ENCODE measurements at places on chromosomes 3 and 15.
A peak's percentile ranks its signal among the peaks of the same experiment; 100 is the strongest.

DNA sequence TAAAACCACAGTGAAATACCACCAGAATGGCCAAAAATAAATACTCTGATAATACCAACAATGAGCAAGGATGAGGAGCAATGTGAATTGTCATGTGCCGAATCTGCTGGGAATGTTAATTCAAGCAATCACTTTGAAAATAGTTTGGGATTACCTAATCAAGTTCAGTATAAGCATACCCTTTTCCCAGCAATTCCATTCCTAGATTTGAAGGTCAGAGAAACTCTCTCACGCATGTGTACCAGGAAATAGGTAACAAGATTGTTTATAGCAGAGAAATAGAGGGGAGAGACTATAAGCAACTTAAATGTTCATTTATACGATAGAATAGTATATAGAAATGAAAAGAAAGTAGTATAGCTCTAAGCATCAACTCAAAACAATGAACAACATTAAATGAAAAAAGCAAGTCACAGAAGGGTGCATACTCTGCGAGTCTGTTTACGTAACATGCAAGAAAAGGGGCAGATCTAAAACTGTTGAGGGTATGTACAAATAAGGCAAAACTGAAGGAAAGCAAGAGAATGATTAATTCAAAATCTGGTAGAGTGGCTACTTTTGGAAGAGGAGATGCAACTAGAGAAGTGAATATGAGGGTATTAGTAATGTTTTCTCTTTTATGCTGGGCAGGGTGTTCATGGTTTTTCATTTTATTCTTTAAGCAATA, 27.4 kb downstream of the TMOD3 start:
- no peak for DNase-seq

DNA sequence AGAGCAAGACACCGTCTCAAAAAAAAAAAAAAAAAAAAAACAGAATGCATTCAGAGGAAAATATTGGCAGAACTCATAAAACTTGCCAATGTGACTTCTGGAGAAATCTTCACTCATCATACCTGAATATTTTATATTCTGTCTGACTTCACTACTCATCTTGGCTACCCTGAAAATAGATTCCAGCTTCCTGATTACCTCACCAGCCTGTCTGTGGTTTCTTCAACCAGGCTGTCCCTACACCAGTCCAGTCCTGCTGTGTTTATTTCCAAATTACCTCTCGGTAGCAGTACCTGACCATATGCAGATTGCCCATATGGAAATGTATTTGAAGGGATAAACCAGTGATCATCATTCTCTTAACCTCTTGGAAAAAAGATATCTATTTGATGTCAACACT, 9.3 kb upstream of the P3H2 start:
- no peak for DNase-seq

DNA sequence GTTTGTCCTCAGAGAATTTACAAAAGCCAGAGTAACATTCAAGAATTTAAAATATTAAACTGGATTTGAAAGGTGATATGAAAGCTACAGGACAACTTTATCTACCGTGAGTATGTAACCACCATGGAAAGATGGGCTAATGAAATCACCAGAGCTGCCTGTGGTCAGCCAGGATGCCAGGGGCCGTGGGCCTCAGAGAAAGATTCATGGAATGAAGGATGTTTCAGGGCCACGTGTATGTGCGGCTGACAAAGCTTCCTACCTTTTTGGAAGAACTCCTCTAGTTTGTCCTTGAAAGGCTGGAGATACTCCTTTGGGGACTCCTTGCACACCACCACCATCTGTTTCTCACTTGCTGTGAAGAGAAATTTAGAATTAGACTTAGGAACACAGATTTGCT, 138.9 kb downstream of the GREM1 start:
- no peak for DNase-seq

- peak; percentile 70 for DNase-seq
Measured at GRCh38 chr15:79310985-79311900, at the start of gene TMED3. TMED3 (plus strand) TSS chr15:79311112; CDS start chr15:79311250, 138 bp downstream.

- no peak for DNase-seq
Measured at GRCh38 chr3:99505646-99506269, 132.6 kb upstream of the COL8A1 start.

DNA sequence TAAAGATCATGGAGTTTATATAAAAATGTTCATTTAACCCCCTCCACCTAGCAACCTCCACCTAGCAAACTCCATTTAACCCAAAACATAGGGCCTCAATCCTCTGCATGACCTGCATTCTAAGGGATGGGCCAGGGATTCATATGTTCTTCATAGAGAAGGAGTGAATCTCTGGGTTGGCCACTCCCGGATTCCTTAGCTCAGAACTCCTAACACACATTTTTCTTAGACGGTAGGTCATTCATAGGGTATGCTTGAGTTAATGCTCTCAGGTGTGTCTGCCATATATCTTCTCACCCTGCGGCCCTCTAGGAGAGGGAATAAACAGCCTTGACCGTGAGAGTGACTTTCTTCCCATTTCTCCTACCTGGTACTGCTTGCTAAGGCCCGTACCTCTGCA, 102.0 kb upstream of the IGSF10 start:
- no peak for DNase-seq

DNA sequence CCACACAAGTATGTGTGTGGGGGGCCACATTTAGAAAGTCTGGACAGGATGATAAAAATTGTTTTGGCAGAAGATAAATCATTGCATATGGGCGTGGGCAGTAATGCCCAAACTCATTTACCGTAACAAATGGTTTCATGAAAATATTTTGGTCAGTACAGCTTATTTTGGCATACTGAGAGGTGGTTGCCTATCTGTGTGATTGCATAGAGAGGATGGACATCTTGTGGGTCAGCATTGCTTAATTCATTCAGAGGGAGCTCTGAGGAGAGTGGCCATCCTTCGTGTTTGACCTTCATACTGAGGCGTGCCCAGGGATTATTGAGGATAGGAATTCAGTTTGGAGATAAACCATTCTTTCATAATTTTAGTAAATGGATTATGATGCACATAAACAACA, 162.5 kb downstream of the GAP43 start:
- DNase-seq, result no peak

DNA sequence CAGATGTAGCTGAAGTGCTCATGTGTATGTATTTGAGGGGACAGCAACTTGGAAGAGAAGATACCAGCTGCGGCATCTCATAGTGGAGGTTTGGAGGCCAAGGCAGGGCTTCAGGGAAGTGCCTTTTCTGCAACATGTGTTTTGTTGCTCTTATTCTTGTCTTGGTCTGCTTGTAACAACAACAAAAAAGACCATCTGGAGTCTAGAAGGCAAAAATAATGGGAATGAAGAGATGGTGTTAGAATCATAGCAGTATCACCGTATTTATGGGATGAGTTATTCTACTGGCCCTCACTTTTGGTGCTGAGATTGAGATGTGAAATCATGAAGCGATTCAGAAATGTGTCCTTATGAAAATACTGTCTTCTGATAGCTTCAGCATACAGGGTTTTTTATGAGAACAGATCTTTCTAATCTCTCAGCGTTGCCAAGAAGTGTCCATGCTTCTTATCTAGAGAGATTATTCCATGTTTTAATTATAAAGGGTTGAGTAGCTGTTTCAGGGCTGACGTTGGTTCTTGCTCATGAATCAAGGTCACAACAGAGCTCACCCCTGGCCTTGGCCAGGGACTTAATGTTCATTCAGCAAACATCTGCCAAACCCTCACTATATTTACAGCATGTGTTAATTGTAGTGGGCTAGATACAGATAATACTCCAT, 58.0 kb downstream of the ITPR1 start:
- no peak for DNase-seq

DNA sequence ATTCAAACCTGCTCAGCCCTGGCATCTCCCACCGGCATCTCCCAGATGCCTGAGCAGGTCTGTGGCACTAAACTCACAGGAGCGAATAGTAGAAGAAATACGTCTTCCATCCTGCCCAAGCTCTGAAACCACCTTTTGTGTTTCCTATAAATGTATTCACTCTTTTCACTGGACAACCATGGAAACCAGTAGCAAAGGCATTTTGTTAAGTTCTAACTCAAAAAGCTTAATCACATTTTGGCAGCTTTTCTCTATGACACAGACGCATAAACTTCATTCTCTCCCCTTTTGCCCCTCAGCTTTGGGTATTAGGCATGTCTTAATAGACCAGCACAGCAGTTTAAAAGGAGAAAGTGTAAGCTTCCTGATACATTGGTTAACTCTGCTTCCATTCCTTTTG, 24.5 kb upstream of the ARNT2 start:
- DNase-seq, result no peak

DNA sequence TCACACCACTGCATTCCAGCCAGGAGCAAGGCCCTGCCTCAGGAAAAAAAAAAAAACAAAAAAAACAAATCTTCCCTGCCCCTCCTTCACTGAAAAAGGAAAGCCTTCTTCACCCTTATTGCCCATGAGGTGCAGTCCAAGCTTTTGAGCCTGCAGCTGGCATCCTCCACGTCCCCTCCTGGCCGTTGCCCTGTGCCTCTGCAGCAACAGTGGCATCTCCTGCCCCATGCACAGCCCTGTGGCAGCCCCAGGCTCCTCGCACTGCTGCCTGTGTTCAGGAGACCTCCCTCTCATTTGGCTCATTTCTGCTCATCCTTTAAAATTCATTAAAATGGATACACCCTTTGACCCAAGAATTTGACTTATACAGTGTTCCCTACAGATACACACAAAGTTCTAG, 72.7 kb upstream of the PLXNA1 start:
- DNase-seq, result no peak

Measured in activated CD4-positive, alpha-beta T cell treated with anti-CD3 and anti-CD28 coated beads for 24 hours (primary cell).